Stimulated activated CD4-positive, alpha-beta T cell treated with anti-CD3 and anti-CD28 coated beads, Interleukin-1b, Interleukin-23, amount 100 ng/mL, for 4 hours (primary cell): ENCODE measurements at places on chromosomes 5 and 9.

DNA sequence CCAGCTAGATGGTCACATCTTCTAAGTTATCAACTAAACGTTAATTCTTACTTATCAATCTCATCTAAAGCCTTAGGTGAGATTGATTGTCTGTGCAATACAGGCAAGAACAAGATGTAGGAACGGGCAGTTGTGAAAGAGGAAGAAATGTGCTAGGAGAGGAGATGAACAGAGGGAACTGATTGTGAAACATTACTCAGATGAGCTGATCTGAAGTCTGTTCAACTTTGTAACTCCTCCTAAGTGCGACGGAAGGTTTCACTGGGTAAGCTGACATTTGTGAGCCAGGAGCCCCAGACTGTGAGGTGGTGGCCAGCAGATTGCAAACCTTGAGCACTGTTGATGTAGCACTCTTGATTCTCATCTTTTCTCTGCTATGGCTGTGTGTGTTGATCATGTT is 204.1 kb downstream of the CD180 start:
- no peak for DNase-seq

DNA sequence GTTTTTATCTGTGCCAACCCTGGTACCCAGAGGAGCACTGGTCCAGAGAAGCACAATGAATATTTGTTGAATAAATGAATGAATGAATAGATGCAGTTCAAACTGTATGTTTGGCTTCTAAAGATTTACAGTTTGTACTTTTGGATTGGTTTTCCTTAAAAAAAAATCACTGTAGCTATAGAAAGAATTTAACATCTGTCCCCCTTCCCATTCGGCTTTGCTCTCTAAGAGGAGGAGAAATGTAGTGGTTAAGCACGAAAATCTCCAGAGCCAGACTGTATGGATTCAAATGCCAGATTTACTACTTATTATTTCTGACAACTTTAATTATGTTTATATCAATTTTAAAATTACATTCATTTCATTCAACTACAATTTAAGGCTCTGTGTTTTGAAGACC is 98.8 kb upstream of the MAMDC2 start:
- DNase-seq: no peak

DNA sequence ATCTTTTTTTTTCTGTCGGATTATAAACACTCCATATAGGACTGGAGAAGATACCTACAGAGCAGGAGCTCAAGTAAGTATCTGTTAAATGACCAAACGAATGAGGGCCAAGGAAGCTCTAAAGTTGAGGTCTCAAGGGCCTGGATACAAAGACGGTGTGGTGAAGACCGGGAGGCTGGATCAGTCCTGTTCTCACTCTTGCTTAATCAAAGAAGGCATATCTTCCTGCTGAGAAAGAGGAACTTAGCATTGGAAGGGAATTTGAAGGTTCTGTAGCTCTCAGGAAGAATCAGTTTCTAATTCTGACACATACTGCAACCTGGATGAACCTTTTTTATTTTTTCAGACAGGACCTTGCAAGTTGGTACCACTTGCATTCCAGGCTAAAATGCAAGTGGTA is 28.3 kb upstream of the PAX5 start:
- no peak for DNase-seq

DNA sequence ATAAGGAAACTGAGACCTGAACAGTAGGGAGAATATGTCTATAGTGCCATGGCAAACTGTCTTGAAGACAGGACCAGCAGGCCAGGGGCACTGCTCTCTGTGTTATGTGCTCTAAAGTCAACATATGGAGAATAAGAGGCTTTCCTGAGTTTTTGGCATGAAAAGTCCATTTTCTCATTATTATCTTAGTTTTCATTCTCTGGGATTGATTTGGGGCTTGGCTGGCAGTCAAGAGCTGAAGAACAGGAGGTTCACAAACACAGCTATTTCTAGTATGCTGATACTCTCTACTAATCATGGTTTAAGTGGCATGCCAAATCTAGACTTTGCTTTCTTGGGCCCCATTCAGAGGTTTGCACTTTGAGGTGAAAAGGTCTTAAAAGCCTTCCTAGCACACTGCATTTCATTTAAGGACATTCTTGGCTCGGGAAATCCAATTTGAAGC is 404.4 kb downstream of the ZNF608 start:
- DNase-seq: no peak

GRCh38 chr5:112485934-112486355 is 66.9 kb upstream of the EPB41L4A start:
- no peak for DNase-seq

- no peak for DNase-seq
Measured at GRCh38 chr5:79697222-79698170, 7.9 kb downstream of the CMYA5 start.

GRCh38 chr5:157475432-157475831 is 15.4 kb downstream of the NIPAL4 start:
- DNase-seq: no peak

DNA sequence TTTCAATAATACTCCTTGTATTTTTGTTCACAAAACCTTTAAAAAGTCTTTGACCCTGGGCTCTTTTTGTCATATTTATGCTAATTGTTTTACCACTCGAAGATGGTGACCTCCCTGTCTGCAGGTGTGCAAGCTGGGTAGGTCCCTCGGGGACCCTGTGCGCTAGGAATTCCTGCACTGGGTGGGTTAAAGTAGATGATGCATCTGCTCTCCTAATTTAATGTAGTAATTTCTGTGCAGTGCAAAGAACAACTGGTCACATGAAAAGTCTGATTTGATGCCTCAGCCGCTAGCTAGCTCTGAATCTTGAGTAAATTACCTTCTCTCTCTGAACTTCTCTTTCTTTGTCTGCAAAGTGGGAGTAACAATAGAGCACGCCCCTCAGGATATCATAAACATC is 139.1 kb upstream of the OTULINL start:
- no peak for DNase-seq

DNA sequence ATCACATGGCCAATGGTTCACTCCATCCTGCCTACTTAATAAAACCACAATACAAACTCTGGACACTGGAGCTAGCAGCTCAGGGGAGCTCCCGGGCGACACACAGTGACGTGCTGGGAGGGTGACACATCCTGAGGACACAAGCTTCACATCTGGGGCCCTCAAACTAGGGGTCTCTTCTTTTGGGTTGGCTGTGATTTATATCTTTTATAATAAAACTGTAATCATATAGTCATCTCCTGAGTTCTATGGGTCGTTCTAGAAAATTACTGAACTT is 12.1 kb upstream of the MAPK9 start:
- no peak for DNase-seq

GRCh38 chr9:106284296-106284695 is 578.7 kb upstream of the ZNF462 start:
- DNase-seq: no peak

GRCh38 chr5:7250611-7251010 is 145.3 kb upstream of the ADCY2 start:
- no peak for DNase-seq

DNA sequence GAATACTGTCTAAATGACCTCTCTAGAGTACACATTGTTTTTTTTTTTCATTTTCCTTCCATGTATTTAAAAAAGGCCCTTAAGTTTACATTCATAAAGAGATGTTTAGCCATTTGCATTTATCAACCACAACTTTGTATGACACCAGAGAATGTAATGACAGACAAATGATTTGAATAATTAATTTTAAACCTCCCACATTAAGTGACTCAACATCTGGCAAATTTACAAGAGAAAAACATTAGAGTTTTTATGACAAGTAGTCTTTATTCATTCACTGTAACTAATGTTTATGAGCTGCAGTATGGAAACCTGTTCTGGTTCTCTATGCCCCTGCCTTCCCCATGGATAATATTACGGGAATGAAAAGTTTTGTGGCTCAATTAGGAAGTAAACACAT is 1093.8 kb upstream of the CDH9 start:
- no peak for DNase-seq

- DNase-seq: no peak
Measured at GRCh38 chr5:17309462-17309861, 92.0 kb downstream of the BASP1 start.
